T-helper 17 cell (primary cell): ENCODE measurements at places on chromosomes 2 and 18.

GRCh38 chr2:101879466-101879865 is 112.3 kb upstream of the IL1R2 start:
- peak overlapping the region; percentile 19 for H3K27ac ChIP-seq
- H3K27me3 ChIP-seq, result no peaks in the 10 kb centered on the region
- no peak overlapping the region for H3K4me3 ChIP-seq
- no peak for DNase-seq

- no peak overlapping the region for H3K27ac ChIP-seq
- no peaks in the 10 kb centered on the region for H3K27me3 ChIP-seq
- peaks cover 14% of the 10 kb centered on the region for H3K4me1 ChIP-seq
- peak; percentile 18 for DNase-seq
These were observed 234.4 kb upstream of the EPAS1 start for GRCh38 chr2:46062637-46063412.

- H3K27ac ChIP-seq, result no peak overlapping the region
- no peaks in the 10 kb centered on the region for H3K36me3 ChIP-seq
- DNase-seq, result no peak
- no peak overlapping the region for H3K4me3 ChIP-seq
- no peaks in the 10 kb centered on the region for H3K4me1 ChIP-seq
These were observed 67.2 kb upstream of the RAB6C start for GRCh38 chr2:129912066-129912820.

DNA sequence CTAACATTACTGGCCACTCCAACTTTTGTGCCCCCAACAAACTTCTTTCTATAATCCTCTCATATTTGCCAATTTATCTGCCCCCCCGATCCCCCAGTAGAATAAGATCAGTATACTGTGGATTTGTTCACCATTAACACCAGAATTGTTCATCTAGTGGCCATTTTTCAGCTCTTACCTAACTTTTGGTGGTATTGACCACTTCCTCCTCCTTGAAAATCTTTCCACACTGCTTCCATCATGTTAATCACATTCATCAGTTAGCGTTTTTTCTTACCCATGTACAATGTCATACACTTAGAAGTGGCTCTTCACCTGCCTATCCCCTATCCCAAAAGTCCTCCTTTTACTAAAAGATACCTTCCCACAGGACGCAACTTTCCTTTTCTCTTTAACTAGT is 6.1 kb downstream of the IMPACT start:
- H3K4me3 ChIP-seq, result no peak overlapping the region
- no peaks in the 10 kb centered on the region for H3K27me3 ChIP-seq
- peaks cover 14% of the 10 kb centered on the region for H3K36me3 ChIP-seq
- H3K4me1 ChIP-seq, result peaks cover 20% of the 10 kb centered on the region
- DNase-seq, result no peak

DNA sequence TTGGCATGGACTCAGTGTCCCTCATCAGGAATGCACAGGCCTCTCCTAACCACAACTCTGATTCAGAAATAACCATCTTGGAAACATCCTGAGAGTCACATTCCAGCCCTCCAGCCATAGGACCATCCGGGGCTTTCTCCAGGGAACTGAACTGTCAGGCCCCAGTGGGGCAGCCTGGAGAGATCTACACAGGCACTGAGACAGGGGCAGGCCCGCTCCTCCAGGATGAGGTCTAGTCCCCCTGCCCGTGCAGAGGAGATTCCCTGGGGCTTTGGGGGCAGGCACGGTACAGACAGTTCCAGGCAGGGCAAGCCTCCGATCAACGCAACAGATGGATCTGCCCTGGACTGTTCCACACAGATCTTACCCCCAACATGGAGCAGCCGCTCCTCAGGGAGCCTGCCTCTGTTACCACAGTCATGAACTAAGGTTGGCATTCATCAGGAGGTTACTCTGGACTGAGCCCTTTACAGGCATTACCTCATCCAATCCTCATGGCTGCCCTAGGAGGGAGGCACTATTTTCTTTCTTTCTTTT is 12.0 kb downstream of the KCNK3 start:
- no peaks in the 10 kb centered on the region for H3K4me1 ChIP-seq
- peaks cover 52% of the 10 kb centered on the region for H3K27me3 ChIP-seq
- no peak overlapping the region for H3K4me3 ChIP-seq
- DNase-seq, result no peak

DNA sequence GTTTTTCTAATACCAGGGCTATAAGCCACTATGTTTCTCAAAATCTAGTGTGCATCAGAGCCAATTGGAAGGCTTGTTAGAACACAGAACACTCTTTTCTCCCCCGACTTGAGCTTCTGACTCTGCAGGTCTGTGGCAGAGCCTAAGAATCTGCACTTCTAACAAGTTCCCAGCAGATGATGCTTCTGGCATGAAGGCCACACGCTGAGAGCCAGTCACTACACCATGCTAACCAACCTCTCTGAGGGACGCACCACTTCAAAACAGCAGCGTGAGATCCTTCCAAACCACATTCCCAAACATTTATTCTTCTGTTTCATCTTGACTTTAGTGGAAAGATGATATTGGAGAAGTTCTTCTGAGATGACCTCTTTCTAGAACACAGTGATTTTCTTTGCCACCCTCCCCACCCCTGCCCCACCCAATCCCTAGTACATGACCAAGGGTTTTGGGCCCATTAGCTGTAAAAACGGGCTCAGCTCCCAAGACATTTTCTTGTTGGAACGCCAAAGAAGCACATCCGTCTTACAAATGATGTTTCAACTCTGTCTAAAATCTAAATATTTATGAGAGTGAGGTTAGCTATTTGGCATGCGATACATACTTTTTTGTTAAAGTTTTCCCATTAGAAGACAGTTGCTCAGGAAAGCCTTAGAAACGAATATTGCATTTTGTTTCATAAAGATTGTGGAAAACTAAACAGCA is 391.9 kb downstream of the TMEM182 start:
- H3K36me3 ChIP-seq, result no peaks in the 10 kb centered on the region
- H3K4me1 ChIP-seq, result no peaks in the 10 kb centered on the region
- H3K27me3 ChIP-seq, result no peaks in the 10 kb centered on the region
- no peak overlapping the region for H3K4me3 ChIP-seq
- no peak for DNase-seq
